Activated CD8-positive, alpha-beta T cell treated with anti-CD3 and anti-CD28 coated beads for 36 hours (primary cell): ENCODE measurements at places on chromosomes 5 and 9. TPM values are rescaled to one million over a fixed set of nuclear protein-coding genes. Genes with fewer than 3 reads are reported as not detected.

- H3K4me3 ChIP-seq, result no peak overlapping the region
- peak overlapping the region; percentile 32 for H3K27ac ChIP-seq
- H3K36me3 ChIP-seq, result peaks cover 32% of the 10 kb centered on the region
- no peaks in the 10 kb centered on the region for H3K27me3 ChIP-seq
These were observed 4.8 kb downstream of the RETREG1 start for GRCh38 chr5:16612007-16612406.

DNA sequence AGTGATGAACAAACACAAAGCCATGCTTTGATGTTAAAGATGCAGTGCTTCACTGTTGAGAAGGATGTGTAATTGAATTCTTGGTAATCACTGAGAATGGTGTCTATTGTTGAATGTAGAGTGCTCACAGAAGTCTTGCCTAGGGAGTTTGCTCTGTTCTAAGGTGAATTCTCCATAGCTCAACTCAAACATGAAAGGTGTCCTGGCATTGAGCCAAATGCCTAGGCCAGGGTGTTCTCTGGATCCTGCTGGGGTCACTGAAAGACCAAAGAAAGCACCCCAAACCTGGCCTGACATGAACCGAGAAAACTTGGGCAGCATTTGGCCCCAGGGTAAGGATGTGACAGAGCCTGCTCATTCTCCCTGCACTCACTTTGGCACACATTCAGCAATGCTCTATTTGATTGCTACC lies 217.3 kb downstream of the ARL15 start:
- H3K36me3 ChIP-seq, result no peaks in the 10 kb centered on the region
- no peaks in the 10 kb centered on the region for H3K4me1 ChIP-seq
- no peak for DNase-seq

GRCh38 chr5:171968531-171968930 lies 37.9 kb downstream of the FBXW11 start:
- no peaks in the 10 kb centered on the region for H3K27me3 ChIP-seq
- peak overlapping the region; percentile 26 for H3K27ac ChIP-seq
- peaks cover 61% of the 10 kb centered on the region for H3K4me1 ChIP-seq
- no peak for DNase-seq

DNA sequence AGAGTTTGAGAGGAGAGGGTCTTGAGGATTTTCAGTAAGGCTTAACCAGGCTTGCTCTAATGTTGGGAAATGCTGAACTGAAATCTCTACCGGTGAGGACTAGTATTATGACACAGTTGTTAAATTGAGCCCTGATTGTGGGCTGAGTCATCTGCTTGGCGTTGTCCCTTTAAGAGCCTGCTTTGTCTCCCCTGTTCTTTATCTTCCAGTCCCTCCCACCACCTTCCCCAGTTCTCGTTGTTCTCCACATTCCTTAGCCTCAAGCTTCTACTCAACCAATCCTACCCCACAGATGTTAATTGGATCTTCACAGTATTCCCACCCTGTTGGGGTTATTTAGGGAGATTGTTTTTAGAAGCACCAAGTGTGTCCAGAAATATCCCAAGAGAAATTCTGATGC lies 57.6 kb downstream of the ANKRD55 start:
- H3K27me3 ChIP-seq, result no peaks in the 10 kb centered on the region
- no peak overlapping the region for H3K4me3 ChIP-seq
- H3K4me1 ChIP-seq, result peaks cover 9% of the 10 kb centered on the region
- H3K36me3 ChIP-seq, result no peaks in the 10 kb centered on the region

Gene MOB3B
- 0.67 TPM for total RNA-seq

Gene CSF1R
- total RNA-seq, result not detected

- DNase-seq, result no peak
- no peak overlapping the region for H3K27ac ChIP-seq
- peaks cover 9% of the 10 kb centered on the region for H3K4me1 ChIP-seq
These were observed 83.9 kb downstream of the RIC1 start for GRCh38 chr9:5712651-5713390.

DNA sequence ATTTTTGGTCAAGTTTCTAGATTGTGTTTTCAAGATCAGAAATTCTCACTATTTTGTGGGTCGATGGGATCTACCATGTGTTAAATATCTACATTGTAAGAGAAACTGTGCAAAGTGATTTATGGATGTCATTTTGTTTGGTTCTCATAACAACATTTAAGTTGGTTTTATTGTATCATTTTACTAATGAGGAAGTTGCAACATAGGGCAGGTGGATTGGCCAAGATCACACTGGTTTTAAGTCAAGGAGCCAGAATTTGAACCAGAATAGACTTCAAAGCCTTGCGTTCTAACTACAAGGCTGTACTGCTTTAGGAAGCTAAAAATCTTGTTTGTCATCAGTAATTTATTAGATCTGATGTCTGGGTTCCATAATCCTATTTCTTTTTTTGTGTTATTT lies 23.4 kb downstream of the SH3TC2 start:
- no peak overlapping the region for H3K27ac ChIP-seq
- H3K4me1 ChIP-seq, result peaks cover 20% of the 10 kb centered on the region
- H3K36me3 ChIP-seq, result no peaks in the 10 kb centered on the region
- H3K27me3 ChIP-seq, result peaks cover 10% of the 10 kb centered on the region
- DNase-seq, result no peak

DNA sequence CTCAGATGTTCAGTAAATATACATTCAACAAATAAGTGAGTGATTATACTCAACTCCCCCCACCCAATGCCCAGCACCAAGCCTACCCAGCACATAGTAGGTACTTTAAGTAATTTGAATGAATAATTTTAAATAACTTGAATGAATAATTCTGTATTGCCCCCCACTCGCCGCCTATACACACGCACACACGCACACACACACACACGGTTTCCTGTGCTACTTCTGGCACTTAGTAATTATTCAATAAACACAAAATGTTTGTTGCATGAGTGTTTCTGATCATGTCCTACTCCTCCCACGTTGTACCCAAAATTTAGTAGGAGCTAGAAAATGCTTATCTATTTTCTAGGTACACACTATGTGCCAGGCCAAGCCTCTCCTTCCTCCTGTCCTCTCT lies 16.2 kb downstream of the PCDH12 start:
- no peak overlapping the region for H3K4me3 ChIP-seq
- peaks cover 3% of the 10 kb centered on the region for H3K36me3 ChIP-seq
- DNase-seq, result no peak

GRCh38 chr5:61831736-61832135 lies 474.3 kb upstream of the KIF2A start:
- H3K27me3 ChIP-seq, result no peaks in the 10 kb centered on the region
- no peaks in the 10 kb centered on the region for H3K36me3 ChIP-seq
- no peak overlapping the region for H3K27ac ChIP-seq
- no peaks in the 10 kb centered on the region for H3K4me1 ChIP-seq
- DNase-seq, result no peak

GRCh38 chr5:62084391-62084790 lies 221.6 kb upstream of the KIF2A start:
- H3K27ac ChIP-seq, result no peak overlapping the region
- no peak for DNase-seq
- H3K27me3 ChIP-seq, result no peaks in the 10 kb centered on the region
- H3K4me3 ChIP-seq, result no peak overlapping the region

Gene PCDHB6
- total RNA-seq, result not detected

GRCh38 chr5:155504606-155505005 lies 491.1 kb downstream of the KIF4B start:
- no peaks in the 10 kb centered on the region for H3K36me3 ChIP-seq
- H3K27me3 ChIP-seq, result no peaks in the 10 kb centered on the region
- no peak overlapping the region for H3K4me3 ChIP-seq
- no peak for DNase-seq
- H3K27ac ChIP-seq, result no peak overlapping the region

Gene NCBP1
- 41.7 TPM for total RNA-seq

DNA sequence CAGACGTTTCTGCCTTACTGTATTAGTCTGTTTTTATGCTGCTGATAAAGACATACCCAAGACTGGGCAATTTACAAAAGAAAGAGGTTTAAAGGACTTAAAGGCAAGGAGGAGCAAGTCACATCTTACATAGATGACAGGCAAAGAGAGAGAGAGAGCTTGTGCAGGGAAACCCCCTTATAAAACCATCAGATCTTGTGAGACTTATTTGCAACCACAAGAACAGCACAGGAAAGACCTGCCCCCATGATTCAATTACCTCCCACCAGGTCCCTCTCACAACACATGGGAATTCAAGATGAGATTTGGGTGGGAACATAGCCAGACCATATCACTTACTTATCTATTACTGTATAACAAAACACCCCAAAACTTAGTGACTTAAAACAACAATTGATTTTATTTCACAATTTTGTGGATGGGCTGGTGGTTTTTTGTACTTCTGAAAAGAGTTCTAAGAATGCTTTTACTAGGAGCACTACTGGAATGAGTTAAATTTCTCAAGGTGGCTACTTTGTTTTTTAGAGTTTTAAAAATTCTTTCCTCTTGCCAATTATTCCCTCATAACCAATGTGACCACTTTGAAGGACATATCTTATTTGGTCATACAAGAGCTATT lies 10.3 kb downstream of the RUSC2 start:
- H3K27me3 ChIP-seq, result peaks cover 2% of the 10 kb centered on the region
- H3K36me3 ChIP-seq, result peaks cover 2% of the 10 kb centered on the region
- no peak overlapping the region for H3K4me3 ChIP-seq
- H3K4me1 ChIP-seq, result peaks cover 19% of the 10 kb centered on the region
- DNase-seq, result peak; percentile 7
- H3K27ac ChIP-seq, result peak overlapping the region; percentile 4
